ENCODE measurements at places on chromosomes 13 and 19.
A peak's percentile ranks its signal among the peaks of the same experiment; 100 is the strongest.

- no peak for DNase-seq
Measured at GRCh38 chr19:54682306-54682856, 19.6 kb downstream of the LILRB4 start.

DNA sequence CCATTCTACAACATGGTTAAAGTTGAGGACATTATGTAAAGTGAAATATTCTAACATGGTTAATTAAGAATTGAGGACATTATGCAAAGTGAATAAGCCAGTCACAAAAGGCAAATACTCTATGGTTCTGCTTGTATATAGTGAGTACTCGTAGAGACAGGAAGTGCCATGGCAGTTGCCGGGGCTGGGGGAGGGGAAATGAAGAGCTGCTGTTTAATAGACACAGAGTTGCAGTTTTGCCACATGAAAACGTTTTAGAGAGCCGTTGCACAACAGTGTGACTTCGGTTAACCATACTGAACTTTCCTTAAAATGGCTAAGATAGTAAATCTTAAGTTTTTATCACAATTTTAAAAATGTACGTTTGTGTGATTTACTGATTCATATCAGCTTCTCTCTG is 176.9 kb downstream of the SHISA2 start:
- DNase-seq = no peak

DNA sequence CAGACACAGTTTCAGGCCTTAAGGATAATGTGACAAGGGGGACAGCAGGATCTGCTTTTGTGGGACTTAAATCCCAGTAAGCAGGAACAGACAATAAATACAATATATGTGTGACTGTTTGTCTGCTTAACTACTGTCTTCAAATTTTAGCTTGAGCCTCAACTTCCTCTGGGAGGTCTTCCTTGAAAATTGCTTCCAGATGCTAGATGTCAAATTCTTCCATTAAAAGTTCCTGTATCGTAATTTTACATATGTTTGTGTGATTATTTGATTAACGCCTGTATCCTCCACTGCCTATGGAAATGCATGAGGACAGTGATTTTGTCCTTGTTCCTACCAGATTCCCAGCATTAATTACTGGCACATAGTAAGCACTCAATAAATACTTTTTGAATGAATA is 385.5 kb downstream of the NDFIP2 start:
- DNase-seq = no peak

DNA sequence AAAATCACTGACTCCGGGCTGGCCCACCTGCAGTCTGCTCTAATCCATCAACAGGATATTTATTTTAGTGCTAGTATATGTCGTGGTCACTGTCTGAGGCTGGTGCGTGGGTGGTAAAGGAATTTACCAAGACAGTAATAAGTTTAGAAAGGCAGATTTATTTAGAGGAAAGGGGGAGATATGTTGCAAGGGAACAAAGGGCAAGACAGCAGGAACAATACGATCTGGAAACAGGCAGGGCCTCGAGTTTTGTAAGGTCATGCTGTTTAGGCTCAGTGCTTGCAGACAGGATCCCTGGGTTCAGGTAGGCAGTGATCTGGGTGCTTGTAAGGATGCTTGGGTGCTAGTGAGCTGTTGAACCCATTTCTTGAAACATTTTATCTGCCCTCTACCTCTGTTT is 748.2 kb upstream of the SLITRK5 start:
- peak; percentile 4 for DNase-seq

DNA sequence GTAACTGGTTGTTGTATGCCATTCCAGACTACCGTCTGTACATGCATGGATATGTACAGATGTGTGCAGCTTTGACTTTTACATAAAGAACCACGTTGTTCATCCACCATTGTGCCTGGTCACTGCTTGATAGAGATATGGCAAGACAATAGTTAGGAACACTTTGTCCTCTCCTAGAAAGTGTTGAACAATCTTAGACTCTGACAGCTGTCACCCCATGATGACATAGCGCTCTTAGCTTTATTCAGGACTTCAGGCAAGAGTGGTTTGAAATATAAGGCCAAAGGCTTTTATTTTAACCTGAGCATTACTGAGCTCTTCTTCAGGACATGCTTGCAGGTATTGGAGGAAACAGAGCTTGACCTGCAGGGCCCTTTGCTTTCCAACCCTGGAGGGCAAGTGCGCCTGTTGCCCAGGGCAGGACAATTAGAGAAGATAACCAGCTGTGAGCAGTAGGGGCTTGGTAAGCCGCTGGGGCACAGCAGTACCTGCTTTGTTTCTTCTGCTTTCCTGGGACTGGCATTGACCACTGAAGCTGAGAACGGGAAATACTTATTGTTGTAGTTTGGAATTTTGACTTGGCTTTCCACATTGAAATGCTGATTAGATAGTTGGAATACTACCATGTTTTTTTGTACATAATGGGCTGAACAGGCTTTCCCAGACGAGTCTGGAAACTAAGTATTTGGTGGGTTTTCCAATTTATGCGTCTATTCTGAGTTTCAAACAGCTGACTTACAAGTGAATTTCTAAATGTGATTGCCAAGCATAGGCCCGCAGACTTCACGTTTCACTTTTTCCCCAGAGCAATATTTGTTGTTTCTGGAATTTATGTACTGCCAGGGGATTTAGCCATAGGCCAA is 51.1 kb downstream of the GARRE1 start:
- DNase-seq = no peak

DNA sequence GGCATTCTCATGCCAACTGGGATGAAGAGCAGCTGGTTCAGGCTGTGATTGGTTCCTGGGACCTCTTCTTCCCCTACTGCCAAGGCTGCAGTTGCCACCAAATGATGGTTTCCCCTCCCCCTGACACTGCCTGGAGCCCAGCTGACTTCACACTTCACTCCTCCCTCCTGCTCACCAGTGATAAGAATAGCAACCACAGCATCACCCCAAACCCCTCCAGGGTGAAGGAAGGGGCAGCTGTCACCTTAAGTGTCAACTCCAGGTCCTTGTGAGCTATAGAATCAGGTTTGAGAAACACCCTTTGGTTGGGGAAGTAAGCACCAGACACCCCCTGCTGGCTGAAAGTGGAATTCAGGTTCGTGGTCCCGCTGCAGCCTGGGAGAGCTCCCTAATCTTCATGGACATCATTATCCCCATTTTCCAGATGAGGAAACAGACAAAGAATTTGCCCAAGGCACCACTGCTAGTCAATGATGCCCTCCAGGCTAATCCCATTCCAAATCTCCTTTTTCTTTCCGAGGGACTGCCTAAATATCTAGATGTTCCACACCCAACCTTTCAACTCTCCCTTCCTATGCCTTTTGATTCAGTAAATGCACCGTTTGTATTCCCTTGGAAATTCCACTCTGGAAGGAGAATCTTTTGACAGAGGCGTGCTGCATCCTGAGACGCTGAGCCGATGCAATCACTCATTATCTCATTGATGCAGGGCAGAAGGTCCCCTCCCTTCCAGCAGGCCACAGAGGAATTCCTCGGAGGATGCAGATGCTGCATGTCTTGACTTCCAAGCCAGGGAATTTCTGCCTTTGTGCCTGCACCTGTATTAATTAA is 50.6 kb upstream of the UQCRFS1 start:
- peak; percentile 38 for DNase-seq

GRCh38 chr19:10870501-10870954 is 825 bp upstream of the CARM1 start:
- no peak for DNase-seq

- no peak for DNase-seq
Measured at GRCh38 chr13:94128430-94128829, 351.1 kb downstream of the DCT start.

DNA sequence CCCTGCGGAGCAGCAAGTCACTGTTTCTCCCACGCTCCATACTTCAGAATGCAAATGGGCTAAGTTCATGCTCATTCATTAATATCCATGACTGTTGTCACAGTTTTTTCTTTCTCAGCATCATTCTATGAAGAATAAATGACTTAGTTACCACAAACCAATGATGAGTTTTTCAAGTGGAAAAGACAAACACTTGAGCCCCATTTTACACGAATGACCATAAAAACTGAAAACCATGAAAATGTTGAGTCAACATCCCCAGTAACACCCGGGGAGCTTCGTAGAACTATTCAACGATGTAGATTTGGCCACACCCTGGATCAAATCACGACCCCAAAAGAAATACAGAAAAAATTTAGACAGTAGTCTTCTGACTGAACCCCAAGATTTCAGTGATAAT is 99.8 kb upstream of the GJB6 start:
- DNase-seq = no peak

DNA sequence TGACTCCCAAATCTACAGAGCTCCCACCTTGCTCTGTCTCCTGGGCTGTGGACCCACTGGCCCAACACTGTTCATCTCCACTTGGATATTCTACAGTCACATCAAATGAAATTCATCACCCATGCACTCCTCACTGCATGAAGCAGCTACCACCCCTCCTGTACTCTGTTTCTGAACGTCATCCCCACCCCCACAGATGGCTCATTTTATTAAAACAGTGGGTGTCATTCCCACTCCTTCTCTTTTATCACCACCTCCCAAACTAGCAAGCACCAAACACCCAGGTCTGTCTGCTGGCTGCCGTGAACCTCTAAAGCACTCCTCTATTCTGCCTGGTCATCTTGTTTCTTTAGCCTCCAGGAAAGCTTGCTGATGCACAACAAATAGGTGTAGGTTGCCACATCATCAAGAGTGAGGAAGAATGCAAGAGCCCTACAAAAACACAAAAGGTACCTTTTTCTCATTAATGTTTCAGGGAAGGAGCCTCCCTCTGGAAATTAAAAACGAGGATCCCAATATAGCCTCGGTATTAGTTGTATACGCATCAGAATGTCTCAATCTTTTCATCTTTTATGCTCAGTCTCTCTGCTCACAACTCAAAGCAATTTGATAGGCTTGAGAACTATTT is 91.8 kb downstream of the MIPEP start:
- DNase-seq = no peak

- no peak for DNase-seq
Measured at GRCh38 chr13:100724568-100724967, 50.0 kb upstream of the TMTC4 start.

GRCh38 chr19:11067356-11068113 is 21.7 kb upstream of the LDLR start:
- DNase-seq = peak; percentile 53

DNA sequence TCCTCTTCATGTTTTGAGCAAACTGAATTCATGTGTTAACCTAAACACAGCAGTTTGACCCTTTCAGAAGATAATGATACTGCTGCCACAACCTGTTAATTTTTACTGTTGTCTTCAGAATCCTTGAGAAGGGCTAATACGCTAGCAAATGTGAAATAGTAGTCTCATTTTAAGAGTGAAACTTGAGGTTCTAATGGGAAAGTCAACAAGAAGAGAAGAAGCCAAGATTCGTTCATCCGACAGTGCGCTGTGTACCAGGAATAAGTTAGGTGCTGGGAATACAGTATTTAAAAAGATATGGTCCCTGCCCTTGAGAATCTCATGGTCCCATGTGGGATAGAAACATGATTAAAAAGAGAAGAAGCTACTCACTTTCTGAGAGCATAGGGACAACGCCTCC is 134.4 kb downstream of the KL start:
- no peak for DNase-seq

GRCh38 chr13:63625869-63626268 is 2210.2 kb upstream of the PCDH20 start:
- DNase-seq = peak; percentile 20

- DNase-seq = no peak
Measured at GRCh38 chr13:97077341-97077740, 83.1 kb upstream of the OXGR1 start.

DNA sequence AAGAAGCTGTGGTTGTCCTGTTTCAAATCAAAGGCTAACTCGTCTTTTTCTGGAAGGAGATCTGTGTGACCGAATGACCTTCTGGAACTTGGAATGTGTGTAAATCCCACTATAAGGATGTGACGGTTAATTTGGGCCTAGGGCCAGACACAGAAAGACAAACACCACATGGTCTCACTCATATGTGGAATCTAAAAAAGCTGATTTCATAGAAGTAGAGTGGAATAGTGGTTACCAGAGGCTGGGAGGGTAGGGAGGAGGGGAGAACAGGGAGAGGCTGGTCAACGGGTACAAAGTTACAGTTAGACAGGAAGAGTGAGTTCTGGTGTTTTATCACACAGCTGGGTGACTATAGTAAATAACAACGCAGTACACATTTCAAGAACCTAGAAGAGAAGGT is 39.3 kb upstream of the RGCC start:
- DNase-seq = peak; percentile 64

- DNase-seq = no peak
Measured at GRCh38 chr19:35785339-35785627, 9.9 kb downstream of the ARHGAP33 start.

DNA sequence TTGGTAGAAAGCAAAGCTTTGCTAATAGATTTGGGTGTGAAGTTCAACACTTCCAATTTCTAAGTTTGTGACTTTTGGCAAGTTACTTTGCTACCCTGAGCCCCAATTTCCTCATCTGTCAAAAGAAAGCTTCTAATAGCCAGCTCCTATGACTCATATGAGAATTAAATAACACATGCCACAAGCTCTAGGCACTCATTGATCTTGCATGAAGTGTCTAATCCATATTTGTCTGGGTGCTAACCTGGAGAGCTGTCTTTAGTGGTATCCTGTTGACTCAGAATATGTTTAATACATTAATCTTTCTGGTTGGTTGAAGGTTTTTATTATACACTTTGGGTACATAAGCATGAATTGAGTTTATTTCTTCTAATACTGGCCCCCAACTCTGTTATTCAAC is 188.8 kb downstream of the POSTN start:
- peak; percentile 42 for DNase-seq
